T follicular helper cell (primary cell): ENCODE measurements at places on chromosomes 4 and X.

GRCh38 chr4:57168982-57169381 is 58.8 kb upstream of the IGFBP7 start:
- DNase-seq, result no peak

DNA sequence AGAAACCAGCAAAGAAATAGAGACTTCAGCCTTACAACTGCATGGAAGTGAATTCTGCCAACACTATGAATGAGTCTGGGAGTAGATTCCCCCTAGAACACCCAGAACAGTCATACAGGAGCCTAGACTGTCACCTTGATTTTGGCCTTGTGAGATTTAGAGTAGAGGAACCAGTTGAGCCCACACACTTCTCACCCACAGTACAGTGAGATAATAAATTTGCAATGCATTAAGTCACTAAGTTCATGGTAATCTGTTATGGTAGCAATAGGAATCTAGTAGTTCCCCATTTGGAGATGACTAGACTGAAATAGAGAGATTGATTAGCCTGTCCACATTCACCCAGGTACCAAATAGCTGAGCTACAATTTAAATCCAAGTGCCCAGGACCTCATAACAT is 59.0 kb downstream of the FAM13A start:
- no peak for DNase-seq

GRCh38 chrX:130691576-130691975 is 211.4 kb downstream of the ENOX2 start:
- no peak for DNase-seq

GRCh38 chr4:149605601-149606378 is 209.9 kb downstream of the IQCM start:
- no peak for DNase-seq
